Activated T-helper 1 cell treated with anti-CD3 and anti-CD28 coated beads, Interleukin-2, amount 50 U/mL, for 16 hours (primary cell): ENCODE measurements at places on chromosomes 4 and X.

DNA sequence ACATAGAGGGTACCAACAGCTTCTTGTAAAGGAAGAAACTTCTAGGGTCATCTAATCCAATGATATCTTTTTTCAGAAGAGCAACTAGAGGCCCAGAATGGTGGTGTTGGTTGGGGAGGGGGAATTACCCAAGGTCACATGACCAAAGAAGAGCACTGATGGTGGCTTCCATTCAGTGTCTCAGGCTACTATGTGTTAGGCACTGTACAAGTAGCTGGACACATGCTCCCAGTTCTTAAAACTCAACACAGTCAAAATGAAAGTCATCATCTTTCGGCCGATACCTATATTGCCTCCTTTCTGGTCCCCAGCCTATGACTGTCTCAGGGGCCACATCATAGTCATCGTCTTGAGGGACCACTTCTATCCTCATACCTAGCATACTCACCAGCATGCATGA is 88.1 kb downstream of the ARHGAP6 start:
- no peak for DNase-seq

DNA sequence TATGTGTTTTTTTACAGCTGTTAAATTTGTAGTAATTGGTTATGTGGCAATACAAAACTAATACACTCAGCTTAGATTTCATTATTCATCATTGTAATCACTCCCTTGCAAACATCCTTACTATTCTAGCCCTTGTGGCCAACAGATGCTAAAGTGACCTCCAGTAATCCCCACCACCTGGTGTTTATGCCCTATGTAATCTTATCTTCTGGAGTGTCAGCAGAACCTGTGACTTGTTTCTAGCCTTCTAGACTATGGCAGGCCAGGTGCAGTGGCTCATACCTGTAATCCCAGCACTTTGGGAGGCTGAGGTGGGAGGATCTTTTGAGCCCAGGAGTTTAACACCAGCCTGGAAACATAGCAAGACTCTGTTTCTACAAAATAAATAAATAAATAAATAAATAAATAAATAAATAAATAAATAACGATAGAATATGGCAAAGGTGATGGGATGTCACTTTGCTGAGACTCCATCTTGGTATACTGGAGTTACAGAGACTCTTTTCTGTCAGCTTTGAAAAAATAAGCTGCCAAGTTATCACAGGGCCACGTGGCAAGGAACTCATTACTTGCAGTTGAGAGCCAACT is 12.3 kb upstream of the TSR2 start:
- DNase-seq, result no peak

DNA sequence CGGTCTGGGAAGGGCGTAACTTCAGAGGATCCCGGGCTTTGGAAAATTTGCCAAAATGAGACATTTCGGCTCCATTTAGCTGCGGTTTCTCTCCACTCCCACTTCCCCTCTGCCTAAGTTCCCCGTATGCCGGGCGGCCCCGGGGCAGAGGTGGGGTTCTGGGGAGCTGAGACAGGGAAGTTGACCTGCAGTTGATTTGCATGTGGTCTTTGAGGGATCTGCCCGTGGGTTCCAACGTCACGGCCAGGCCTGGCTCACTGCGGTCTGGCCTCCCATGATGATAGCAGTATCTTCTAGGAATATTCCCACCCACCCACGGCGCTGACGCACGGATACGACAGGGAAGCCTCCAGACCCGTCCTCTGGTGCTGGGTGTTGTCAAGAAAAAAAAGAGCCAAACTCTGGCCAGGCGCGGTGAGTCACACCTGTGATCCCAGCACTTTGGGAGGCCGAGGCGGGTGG is 27.3 kb upstream of the CRLF2 start:
- DNase-seq, result no peak

GRCh38 chr4:108828620-108829019 is 65.8 kb upstream of the ETNPPL start:
- no peak for DNase-seq

DNA sequence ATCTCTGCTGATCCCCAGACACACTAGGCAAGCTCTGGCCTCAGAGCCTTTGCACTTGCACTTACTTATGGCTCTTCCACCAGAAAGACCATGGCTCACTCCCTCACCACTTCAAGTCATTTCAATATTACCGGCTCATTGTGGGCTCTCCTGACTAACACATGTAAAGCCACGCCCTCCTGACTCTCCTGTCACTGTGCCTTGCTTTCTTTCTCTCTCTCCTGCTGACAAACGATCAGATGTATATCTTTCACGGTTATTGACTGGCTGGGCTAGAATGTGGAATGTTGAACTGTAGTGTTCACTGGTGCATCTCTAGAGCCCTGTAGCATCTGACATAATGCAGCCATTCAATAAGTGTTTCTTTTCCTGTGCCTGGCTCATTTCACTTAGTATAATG is 425.1 kb downstream of the RAB28 start:
- DNase-seq, result no peak

DNA sequence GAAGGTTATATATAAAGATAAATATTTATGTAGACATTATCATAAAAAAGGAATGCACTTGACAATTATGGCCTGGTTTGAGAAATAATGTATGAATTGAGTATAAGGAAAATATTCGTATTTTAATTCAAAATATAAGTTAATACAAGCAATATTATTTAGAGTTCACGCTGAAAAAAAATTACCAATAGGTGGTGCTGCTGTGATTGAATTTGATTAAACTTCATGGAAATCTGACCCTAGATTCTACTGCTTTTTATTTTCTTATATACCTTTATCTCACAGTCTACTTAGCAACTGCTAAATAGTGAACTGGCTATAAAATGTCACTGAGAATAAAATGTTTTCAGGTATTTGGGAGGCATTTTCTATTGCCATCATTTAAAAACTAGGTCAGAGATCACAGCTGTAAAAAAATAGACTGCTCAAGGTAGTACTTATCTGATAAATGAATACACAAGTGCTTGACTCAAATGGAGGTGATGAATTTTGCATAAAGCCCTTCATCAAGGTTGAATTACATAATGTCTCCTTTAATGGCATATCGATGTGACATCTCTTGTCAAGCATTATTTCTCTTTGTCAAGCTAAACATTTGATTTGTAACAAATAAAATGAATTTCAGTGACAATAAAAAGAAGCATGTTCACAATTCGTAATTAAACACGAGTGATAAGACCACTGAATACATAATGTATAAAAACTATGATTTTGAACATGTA is 1638.8 kb upstream of the PCDH7 start:
- DNase-seq, result no peak

DNA sequence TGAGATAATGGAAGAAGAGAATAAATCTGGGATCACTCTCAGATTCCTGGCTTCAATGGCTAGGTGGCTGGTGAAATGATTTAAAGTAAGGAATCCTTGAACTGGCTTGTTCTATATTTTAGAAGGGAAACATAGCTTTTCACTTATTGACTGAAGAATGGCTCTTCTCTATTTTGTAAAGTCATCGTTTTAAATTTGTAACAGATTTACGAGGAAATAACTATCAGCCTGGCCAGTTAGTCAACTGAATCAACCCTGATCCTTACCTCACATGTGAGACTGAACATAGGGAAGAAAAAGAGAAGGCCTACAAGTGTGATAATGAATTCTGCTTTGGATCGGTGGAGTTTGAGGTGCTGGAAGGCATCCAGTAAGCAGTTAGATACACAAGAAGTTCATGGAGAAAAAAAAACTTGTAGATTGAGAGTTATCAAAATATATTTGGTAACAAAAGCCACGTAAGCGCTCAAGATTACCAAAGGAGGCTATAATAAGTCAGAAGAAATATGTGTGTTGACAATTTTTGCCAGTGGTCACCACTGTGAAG is 12.0 kb downstream of the AREG start:
- no peak for DNase-seq

DNA sequence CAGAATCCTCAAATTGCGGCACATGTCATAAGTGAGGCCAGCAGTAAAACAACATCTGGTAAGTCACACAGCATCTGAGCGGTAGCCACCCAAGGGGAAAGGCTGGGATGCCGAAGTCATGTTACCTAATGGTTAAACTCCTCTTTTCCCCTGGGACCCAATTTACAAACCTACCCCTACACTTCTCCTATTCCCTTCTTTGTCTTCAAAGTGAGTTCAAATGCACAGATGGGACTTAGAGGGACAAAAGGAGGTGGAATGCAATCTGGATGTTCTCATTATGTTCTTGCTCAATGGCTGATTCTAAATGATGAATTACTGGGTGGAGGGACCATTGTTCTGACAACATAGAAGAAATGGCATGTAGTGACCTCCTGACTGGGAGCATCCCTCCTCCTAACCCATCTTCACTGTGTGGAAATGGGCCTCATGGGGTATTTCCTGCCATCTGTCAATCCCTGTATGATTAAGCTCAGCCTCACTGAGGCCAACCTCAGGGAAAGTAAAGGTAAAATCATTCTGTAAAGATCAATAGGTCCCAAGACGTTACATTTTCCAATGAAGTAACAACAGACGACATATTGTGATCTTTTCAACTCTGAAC is 8.5 kb downstream of the CD40LG start:
- no peak for DNase-seq
